ENCODE measurements at places on chromosomes 3 and 15.
A peak's percentile ranks its signal among the peaks of the same experiment; 100 is the strongest.

DNA sequence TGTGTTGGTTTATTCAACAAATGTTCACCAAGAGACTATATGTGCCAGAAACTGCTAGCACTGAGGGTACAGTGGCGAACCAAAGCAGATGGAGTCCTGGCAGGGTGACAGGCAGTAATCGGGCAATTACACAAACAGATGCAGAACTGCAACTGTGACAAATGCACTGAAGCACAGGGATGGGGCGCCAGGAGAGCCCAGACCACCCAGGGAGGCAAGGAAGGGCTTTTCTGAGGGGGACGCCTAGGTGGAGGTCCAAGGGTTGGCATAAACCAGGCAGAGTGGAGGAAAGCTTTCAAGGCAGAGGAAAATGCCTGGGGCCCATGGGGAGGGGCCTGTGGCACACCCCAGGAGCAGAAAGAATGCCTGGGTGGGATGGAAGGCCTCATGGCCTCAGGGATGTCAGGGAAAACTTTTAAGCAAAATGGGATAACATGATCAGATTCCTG, 5.5 kb downstream of the DIS3L start:
- DNase-seq, result no peak

DNA sequence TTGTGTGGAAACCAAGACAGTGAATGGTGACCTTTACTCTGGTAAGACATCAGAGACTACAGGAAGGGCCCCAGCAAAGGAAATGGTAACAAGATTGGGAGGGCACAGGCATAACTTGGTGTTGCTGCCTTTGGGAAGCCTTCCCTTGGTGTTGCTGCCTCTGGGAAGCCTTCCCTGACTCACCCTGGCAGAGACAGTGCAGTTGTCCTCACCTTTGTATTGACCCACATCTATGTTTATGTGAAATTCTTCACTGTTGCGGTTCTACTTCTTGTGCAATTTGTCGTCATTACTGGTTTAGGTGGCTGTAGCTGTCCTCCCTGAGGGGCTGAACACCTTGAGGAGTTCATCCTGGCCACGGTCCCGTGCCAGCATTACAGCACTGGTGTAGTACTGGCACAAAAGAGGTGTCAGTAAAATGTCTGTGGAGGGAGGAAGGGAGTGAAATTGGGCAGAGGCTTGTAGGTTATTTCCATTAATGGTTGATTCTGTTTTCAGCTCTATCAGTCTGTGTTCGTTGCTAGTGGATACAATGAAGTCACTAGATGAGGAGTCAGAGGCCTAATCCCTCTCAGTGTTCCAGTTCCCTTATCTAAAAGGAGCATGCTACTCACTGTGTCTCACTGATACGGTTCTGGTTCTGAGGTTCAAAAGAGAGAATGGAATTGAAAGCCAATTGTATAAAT, 21.6 kb downstream of the IFT122 start:
- DNase-seq, result peak; percentile 86

DNA sequence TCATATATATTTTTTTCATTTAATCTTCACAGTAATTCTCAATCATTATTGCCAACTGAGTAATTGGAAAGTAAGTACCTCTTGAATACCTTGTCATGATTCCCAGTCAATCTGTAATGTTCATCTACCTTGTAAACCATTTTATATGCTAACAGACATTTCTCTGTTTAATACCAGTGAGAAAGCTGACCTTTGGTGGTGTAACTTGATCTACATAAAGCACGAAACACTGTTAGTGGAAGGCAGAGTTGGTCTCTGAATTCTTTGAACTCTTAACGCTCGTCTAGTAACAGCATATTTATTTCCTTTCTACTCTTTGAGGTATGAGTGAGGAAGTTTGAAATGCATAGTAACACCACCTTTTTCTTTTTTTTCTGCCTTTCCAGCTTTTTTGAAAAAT, 59.5 kb downstream of the SLC25A26 start:
- DNase-seq, result no peak

DNA sequence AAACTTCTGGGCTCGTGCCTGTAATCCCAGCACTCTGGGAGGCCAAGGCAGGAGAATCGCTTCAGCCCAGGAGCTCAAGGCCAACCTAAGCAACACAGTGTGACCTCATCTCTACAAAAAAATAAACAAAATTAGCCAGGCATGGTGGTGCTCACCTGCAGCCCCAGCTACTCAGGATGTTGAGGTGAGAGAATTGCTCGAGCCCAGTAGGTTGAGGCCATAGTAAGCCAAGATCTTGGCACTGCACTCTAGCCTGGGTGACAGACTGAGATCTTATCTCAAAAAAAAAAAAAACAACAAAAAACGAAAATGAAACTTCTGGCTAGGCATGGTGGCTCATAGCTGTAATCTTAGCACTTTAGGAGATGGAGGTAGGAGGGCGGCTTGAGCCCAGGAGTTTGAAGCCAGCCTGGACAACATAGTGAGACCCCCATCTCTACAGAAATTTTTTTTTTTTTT, 53.7 kb downstream of the PIK3CB start:
- DNase-seq, result peak; percentile 8

DNA sequence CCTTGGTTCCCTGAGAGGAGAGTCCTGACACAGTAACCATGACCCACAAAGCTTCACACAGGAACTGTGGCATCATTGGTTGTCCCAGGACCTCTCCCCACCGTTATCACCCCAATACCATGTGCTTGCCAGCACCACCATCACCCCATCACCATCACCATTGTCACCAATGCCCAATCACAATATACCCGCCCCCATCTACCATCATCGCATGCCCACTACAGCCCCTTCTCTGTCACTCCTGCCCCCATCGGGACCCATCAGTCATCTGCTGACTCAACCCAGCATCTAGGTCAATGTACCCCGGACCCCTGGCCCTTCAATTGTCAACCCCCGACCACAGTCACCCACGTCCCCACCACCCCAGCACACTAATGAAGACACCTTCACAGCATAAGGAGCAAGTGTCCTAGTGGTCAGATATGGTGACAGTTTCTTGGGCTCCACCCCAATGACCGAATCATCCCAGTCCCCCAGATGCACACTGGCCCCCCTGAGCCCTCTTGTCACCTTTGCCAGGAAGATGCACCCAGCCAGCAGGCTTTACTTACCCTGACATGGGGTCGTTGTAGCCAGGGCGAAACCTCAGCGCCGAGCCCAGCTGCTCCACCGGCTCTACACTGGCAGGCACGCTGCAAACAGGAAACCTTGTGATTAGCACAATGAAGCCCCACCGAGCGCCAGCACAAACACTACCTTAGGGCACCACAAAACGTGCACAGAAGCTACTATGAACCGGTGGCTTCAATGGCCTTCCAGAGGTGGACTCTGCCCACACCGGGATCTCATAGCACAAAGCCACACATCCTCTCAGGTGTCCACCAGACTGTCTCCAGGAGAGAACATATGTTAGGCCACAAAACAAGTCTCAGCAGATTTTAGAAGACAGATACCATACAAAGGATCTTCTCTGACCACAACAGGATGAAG, 25.1 kb downstream of the SHISA5 start:
- DNase-seq, result no peak

- no peak for DNase-seq
Observed at GRCh38 chr3:34157491-34157890, 359.1 kb downstream of the PDCD6IP start.

GRCh38 chr3:144466114-144466513, 494.5 kb downstream of the DIPK2A start:
- no peak for DNase-seq

DNA sequence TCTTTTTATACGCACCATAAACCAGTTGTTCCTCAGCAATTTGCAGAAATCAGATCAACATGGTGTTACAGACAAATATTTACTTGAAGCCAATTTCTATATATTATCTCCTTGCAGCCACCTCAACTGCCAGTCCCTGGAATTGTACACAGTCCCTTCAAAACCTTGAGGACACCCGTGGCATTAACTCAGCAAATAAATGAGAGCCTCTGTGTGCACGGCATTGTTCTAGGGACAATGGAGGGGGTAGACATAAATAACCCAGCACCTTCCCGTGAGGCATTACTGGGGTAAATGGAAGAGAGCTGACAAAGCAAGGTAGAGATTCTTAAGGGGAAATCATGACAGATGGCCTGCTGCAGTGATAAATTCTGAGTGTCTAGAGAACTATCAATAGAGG, 12.5 kb downstream of the TM2D3 start:
- DNase-seq, result no peak

- no peak for DNase-seq
Observed at GRCh38 chr15:60328852-60329443, 68.8 kb downstream of the ANXA2 start.

- DNase-seq, result peak; percentile 11
Observed at GRCh38 chr3:34207806-34208205, 409.4 kb downstream of the PDCD6IP start.

DNA sequence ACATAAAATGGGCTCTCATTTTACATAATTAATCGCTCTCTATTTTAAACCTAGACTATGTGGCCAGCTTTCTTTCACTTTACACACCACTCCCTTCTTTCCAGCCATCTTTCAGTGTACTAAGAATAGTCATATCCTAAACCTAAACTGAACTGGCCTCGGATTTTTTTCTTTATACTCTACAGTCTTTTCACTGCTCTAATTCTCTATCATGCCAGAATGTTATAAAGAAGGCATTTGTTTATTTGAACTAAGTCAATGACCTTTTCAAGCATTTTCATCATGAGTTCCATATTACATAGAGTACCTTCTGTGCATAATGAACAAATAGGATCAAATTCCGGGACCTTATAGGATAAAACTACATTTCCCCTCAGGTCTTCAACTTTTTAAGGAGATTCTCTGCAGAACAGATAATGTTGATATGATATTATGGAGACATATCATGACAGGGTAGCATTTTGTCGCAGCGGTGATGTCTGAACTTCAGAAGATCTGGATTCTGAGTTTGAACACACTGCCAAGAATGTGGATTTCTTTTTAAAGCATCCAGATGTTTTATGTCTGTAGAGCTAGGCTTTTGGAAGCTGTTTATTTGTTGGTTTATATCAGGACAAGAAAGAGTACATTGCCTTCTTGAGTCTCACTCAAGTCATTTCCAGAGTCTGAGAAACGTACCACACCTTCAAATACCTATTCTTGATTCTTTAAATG, 1047.3 kb downstream of the MCTP2 start:
- no peak for DNase-seq

DNA sequence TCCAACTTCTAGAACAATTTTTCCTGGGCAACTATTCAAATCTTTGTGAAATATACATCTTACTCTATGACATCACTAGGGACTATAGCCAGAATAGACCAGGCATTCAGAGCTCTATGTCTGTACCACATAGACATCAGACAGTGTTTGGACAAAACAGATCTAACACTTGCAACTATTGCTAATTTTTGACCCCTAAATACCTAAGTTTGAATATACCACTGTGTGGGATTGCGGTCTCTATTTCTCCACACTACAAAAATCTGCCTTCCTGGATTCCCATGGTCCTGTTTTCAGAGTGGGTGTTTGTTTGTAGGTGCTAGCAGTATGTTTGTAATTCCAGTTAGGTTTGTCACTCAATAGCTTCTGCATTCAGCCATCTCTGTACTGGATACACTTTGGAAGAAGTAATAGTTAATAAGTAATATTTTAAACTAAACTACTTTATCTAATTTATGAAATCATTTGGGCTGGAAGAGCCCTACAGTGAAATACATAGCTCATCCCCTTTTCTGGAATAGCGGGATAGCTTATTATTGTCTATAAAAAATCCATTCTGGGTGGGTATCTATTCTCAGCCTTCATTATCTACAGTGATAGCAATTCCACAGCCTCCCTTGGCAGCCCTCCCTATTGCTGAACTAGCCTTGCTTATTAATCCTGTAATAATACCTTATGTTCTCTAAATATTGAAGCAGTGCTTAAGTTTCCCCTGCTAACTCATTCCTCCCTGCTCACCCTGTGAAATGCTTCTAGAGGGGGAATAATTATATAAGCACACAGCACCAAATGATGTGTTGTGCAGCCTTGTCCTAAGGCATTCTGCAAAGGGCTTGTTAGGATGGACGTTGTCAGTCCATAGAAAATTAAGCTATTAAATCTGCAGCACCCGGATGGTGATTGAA, 49.4 kb downstream of the RBMS3 start:
- peak; percentile 37 for DNase-seq

- no peak for DNase-seq
Observed at GRCh38 chr3:145760036-145760435, 400.9 kb downstream of the PLOD2 start.

DNA sequence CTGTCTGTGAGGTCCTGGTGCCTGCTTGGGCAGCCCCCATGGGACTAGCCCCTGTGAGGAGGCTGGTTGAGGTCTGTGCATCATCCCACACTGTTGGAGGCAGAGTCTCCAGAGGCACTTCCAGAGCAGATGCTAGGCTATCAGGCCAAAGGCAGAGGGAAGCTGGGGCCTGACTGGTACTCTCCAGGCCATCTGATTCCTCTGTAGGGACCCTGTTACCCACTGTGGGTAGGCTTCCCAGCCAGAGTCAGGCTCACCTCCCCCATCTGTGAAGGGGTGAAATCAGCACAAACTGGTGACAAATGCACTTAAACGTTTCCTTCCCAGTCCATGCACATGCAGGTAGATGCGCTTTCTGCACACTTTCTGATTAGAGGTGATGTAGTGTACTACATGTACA, 212.6 kb upstream of the TOPAZ1 start:
- DNase-seq, result no peak

GRCh38 chr3:160707187-160707794, 30.3 kb downstream of the ARL14 start:
- DNase-seq, result peak; percentile 59

Measured in mesenchymal stem cell (in vitro differentiated cells and primary cell).